Endothelial cell (in vitro differentiated cells): ENCODE measurements at places on chromosomes 7 and 10. TPM values are rescaled to one million over a fixed set of nuclear protein-coding genes. Genes with fewer than 3 reads are reported as not detected.
A peak's percentile ranks its signal among the peaks of the same experiment; 100 is the strongest.

The MMP21 gene
- total RNA-seq, result not detected

The GPR26 gene
- total RNA-seq, result 0.05 TPM

DNA sequence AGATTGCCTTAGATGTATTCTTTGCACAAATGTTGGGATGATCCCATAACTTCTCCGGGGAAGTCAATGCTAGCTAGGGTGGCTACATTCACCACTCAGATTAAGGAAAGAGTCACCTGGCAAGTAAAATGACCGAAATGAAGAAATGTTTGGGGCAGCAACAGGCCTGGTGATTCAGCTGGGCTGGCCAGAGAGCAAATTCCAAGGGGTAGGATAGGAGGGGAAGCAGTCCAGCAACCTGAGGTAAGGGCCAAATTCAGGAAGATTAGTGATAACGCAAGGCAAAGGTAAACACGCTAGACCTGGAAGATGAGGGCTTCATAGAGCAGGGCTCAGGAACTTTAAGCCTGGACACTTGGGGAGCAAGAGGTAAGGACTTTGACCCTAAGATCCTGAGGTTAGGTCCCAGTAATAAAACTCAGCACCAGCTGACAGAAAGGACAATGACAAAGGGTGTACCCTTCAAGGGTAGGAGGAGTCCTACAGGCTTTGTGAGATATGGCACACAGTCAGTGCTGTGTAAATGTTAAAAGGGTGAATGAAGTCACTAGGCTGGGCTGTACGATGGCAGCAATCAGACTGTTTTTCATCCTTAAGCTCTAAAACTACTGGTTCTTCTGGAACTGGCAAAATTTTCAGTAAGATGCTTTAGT lies 22.7 kb upstream of the SMNDC1 start:
- H3K27me3 ChIP-seq, result peaks cover 10% of the 10 kb centered on the region
- H3K4me3 ChIP-seq, result no peak overlapping the region
- peaks cover 22% of the 10 kb centered on the region for H3K36me3 ChIP-seq
- no peak for DNase-seq
- H3K27ac ChIP-seq, result no peak overlapping the region

DNA sequence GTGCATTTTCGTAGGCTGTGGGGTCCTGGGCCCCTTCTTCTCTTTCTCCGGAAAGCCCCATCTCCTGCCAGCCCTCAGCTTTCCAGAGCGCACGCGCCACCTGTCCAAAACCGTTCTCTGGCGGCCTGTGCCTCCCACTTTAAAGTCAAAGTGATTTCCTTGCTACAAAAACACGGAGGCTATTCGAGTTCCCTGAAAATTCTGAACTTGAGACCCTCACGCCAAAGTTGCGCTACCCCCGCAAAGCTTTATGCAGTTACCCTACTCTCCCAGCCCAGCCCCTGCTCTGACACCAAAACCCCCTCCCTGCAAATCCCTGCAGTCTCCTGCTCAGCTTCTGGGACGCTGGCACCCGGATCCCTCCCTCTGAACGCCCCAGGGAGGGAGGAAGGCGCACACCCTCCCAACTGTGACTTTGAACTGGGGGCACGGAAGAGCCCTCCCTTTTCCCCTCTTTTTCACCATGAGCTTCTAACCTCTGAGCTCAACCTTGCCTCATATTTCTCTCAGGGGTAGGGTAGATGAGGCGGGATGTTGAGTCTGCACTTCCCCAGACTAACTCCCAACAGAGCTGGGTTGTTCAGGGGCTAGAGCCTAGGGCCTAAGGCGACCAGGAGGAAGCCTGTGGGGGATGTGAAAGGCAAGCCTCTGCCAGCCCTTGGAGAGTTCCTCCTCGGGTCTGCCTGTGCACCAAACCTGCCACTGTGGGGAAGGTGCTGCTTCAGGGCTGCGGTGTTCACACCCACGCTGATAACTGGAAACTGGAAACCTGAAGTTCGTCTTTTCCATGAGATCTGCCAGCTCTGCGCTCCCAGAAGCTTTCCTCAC lies 2.7 kb upstream of the PAX4 start:
- no peak for DNase-seq
- H3K4me1 ChIP-seq, result peaks cover 11% of the 10 kb centered on the region
- H3K36me3 ChIP-seq, result no peaks in the 10 kb centered on the region
- H3K27ac ChIP-seq, result no peak overlapping the region
- peak overlapping the region; percentile 85 for H3K4me3 ChIP-seq
- peaks cover 9% of the 10 kb centered on the region for H3K27me3 ChIP-seq

- DNase-seq, result no peak
- H3K27me3 ChIP-seq, result no peaks in the 10 kb centered on the region
- no peaks in the 10 kb centered on the region for H3K4me1 ChIP-seq
- no peak overlapping the region for H3K27ac ChIP-seq
- H3K4me3 ChIP-seq, result no peak overlapping the region
- H3K36me3 ChIP-seq, result no peaks in the 10 kb centered on the region
These were observed 231.7 kb downstream of the HDAC9 start for GRCh38 chr7:18727115-18727870.

DNA sequence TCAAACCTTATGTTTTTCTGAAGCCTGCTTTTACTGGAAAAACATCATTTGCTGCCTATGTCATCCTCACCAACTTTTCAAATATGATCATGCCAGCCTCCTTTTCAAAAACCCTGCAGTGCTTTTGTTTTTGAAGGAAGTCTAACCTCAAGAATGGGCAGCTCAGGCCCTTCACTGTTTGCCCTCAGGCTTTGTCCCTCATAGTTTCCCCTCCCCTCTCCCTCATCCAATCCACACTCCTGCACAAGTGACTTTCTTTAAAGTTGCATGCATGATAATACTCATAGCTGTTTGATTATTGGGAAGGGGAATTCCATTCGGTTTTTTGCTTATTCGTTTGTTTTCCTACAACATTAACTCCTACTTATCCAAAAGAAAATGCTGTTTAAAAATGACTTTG lies 219.4 kb downstream of the SEMA3E start:
- H3K27ac ChIP-seq, result no peak overlapping the region
- no peaks in the 10 kb centered on the region for H3K4me1 ChIP-seq
- no peaks in the 10 kb centered on the region for H3K27me3 ChIP-seq
- H3K4me3 ChIP-seq, result no peak overlapping the region
- H3K36me3 ChIP-seq, result no peaks in the 10 kb centered on the region

DNA sequence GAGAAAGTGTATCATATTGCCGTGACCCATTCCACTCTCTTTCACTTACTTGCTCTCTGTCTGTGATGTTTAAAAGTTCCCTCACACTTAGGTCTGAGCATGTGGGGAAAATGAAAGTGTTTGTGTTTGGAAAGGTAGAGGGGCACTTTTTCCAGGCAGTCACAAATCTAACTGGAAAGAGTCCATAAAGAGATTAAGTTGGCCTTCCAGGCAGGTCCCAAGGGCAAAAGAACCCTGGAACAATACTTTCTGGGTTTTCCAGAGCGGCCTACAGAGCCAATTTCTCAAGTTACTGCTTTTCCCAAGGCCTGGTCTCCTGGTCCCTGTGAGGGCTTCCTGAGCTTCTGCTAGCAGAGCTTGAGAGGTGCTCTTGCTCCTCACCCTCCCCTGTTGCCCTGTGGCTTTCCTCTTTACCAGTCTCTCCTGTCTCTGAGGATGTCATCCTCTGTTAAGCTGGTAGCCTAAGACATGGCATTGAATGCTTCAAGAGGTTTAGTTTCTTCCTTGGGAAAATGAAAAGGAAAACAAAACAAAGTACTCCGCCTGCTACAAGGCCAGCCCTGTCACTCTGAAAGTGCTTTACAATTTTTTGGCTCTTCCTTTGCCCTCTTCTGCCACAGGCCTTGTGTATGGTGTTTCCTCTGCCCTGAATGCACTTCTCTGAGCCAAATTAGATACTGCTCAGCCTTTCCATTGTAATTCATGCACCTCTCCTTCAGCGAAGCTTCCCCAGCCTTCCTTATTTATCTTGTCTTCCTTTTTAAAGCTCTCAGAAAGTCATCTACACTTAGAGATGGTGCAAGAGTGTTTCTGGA lies 20.1 kb downstream of the TES start:
- H3K4me1 ChIP-seq, result peaks cover 15% of the 10 kb centered on the region
- H3K27me3 ChIP-seq, result peaks cover 2% of the 10 kb centered on the region
- DNase-seq, result no peak
- H3K4me3 ChIP-seq, result no peak overlapping the region
- H3K27ac ChIP-seq, result peak overlapping the region; percentile 0

The UPK3BL1 gene
- 17.4 TPM for total RNA-seq

The TMEM178B gene
- total RNA-seq, result 0.28 TPM

- H3K4me1 ChIP-seq, result peaks cover 2% of the 10 kb centered on the region
- peaks cover 8% of the 10 kb centered on the region for H3K27me3 ChIP-seq
- DNase-seq, result no peak
- H3K4me3 ChIP-seq, result no peak overlapping the region
- no peaks in the 10 kb centered on the region for H3K36me3 ChIP-seq
These were observed 4.3 kb downstream of the GCK start for GRCh38 chr7:44184873-44185446.
